ENCODE measurements at places on chromosomes 16 and 17.
A peak's percentile ranks its signal among the peaks of the same experiment; 100 is the strongest.

- no peak for DNase-seq
- H3K27me3 ChIP-seq: no peaks in the 10 kb centered on the region
- peaks cover 35% of the 10 kb centered on the region for H3K36me3 ChIP-seq
These were observed 3.3 kb downstream of the POLR3E start for GRCh38 chr16:22300427-22301071.

GRCh38 chr16:53646506-53646905, 57.2 kb downstream of the RPGRIP1L start:
- no peak for DNase-seq
- no peaks in the 10 kb centered on the region for H3K27me3 ChIP-seq
- no peaks in the 10 kb centered on the region for H3K4me1 ChIP-seq
- no peak overlapping the region for H3K27ac ChIP-seq
- H3K4me3 ChIP-seq: no peak overlapping the region

DNA sequence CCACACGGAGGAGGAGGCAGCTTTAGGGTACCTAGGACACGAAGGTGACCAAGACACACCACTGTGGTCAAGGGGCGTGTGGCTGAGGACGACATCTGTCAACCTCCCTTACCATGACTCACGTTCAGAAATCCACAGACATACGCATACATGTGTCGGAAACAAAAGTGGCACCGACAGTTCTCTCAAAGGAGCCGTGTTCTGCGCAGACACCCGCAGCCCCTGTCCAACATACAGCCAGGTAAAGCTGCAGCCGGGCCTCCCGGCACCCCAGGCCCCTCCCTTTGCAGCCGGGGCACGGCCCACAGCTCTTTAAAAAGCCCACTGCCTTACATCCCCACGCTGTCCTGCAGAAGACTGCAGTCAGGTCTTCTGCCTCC, 40.5 kb upstream of the KLHDC4 start:
- peak; percentile 87 for DNase-seq
- H3K4me3 ChIP-seq: peak overlapping the region; percentile 10
- H3K4me1 ChIP-seq: peaks cover 45% of the 10 kb centered on the region
- no peaks in the 10 kb centered on the region for H3K36me3 ChIP-seq

- no peak overlapping the region for H3K27ac ChIP-seq
- H3K4me3 ChIP-seq: no peak overlapping the region
- H3K27me3 ChIP-seq: no peaks in the 10 kb centered on the region
These were observed 6.4 kb downstream of the PFAS start for GRCh38 chr17:8255499-8255898.

DNA sequence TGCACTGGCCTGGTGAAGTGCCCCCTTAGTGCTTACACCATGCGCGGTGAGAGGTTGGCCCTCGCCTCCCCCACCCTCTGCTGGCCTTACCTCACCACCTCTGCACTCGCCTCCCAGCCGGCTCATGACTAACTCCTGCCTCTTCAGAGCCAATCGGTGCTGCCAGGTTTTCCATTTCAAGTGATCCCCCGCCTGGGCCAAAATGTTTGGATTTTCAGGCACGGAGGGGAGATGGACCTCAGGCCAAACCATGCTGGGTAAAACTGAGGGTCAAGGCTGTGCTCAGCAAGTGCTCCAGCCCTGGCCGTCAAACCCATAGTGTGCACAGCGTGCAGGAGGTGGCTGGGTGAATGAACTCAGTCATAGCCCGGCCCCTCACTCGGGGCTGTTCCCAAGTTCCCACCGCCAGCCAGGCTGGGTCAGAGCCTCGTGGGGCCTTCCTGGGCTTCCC, 175.4 kb downstream of the SEC14L1 start:
- DNase-seq: no peak
- H3K27ac ChIP-seq: peak overlapping the region; percentile 63
- peaks cover 39% of the 10 kb centered on the region for H3K36me3 ChIP-seq
- peaks cover 47% of the 10 kb centered on the region for H3K4me1 ChIP-seq
- no peak overlapping the region for H3K4me3 ChIP-seq

- H3K27ac ChIP-seq: no peak overlapping the region
- H3K27me3 ChIP-seq: no peaks in the 10 kb centered on the region
- H3K36me3 ChIP-seq: peaks cover 7% of the 10 kb centered on the region
- H3K4me1 ChIP-seq: no peaks in the 10 kb centered on the region
- no peak overlapping the region for H3K4me3 ChIP-seq
These were observed 9.6 kb downstream of the ZNF213 start for GRCh38 chr16:3144321-3144983.
